Smooth muscle cell of the brain vasculature (primary cell): ENCODE measurements at places on chromosomes 2 and 18.

GRCh38 chr2:229270551-229271410 lies at the start of gene PID1:
Gene PID1, minus strand, starts transcription at chr2:229271287. Its CDS starts 244 bp downstream, at chr2:229271043.
- no peak for DNase-seq

- no peak for DNase-seq
These were observed 283.7 kb downstream of the NYAP2 start for GRCh38 chr2:225683258-225683657.

- DNase-seq, result no peak
These were observed 34.7 kb downstream of the SFXN5 start for GRCh38 chr2:73036766-73037165.

DNA sequence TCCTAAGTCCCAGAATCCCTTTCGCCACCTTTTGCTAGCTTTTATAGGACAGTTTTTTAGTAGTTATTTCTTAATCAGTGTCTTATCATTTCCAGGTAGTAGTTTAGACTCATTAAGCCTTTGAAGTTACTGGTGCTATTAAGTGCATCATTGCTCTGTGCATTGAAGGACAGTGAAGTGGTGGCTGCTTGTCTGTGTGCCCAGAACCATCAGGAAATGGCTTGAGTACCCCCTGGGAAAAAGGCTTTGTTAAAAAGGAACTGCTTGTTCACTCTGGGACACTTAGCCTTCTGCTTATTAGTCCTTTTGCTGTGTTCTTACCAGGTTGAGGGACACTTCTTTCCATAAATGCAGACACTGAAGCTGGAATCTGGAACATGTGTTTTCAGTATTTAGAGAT lies 30.0 kb downstream of the DTNA start:
- no peak for DNase-seq

DNA sequence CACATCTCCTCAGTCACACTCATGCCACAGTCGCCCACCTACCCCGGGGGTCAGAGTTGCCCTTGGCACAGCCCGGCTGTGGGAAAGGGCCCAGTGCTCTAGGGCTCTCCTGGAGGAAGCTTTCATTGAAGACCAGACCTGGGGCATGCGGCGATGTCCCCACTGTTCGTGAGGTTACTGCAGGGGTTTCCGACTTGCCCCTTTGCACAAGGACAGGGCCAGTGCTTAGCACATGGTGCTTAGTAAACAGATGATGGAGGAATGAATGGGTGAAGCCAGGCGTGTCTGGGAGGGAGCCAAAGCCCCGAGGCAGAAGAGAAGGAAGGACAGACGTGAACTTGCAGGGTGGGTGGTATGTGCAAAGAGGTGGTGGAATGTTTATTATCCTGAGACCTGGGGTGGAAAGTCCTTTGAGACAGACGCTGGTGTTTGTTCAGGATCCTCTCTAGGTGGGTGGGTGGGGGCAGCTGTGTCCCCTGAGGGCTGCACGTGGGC lies 205.9 kb upstream of the ARL4C start:
- no peak for DNase-seq

- no peak for DNase-seq
These were observed 15.0 kb downstream of the NFU1 start for GRCh38 chr2:69422198-69422597.

DNA sequence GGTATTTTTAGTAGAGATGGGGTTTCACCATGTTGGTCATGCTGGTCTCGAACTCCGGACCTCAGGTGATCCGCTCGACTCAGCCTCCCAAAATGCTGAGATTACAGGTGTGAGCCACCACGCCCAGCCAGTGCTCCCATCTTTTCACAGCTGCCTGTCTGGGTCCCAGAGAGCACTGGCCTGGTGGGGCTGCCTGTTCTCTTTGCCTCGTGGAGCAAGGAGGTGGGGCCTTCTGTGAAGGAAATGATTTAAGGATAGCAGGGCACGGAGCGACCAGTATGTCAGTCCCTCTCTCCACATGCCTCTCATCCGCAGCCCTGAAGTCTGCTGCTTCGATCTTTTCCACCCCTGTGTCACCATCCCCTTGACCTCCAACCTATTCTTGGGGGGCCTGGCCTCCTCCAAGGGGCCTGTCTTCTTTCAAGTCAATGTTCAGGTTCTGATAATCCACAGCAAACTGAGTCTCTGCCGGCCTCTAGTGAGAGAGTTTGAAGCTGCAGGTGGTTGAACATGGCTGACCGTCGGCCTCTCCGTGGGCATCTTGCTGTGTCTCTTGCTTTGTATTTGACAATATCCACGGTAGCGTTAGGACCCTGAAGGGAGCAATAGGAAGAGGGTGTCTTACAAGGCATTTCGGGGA lies 28.2 kb upstream of the GIGYF2 start:
- DNase-seq, result peak; percentile 24

DNA sequence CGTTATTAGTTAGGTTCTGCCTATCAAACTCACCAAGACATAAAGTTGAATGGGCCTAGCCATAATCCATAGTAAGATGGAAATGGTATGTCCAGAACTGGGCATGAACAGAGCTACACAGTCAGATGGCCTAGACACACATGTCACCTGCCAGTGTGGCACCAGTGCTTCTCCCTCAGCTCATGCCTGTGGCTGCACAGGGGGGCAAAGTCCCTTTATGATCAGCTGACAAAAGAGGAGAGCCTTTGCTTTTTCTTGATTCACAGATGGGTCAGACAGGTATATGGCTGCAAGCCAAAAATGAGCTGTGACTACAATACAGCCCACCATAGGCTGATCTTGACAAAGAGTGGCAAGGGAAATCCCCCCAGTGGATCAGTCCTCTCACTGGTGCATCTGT lies 28.3 kb upstream of the STARD7 start:
- no peak for DNase-seq
